AG09309 (cell line): ENCODE measurements at places on chromosomes 16 and 17.

DNA sequence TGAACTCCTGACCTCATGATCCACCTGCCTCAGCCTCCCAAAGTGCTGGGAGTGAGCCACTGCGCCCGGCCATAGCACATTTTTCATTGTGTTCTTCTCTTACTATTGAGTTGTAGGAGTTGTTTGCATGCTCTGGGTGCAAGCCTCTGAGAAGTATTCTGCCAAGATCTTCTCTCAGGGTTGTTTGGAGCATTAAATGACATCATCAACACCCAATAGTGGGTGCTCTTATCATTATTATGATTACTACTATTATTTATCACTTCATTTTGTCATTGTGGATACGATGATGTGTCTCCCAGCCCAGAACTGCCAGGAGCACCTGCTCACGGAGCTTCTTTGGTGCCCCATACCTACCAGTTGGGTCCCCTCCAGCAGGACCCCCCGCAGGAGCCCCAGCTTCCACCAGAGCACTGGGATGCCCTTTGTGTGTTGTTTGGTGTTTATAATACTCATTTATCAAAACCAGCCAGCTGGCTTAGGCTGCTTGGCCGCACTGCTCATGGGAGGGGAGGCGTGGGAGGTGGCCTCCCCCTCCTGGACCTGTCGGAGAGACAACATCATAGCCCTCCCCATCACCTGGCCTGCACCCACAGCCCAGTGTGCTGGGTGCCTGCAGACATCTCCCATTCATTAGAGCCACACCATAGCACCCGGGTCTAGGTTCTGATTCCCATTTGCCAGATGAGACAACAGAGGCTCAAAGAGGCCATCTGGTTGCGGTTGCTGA is 12.9 kb upstream of the MAP2K3 start:
- no peak for DNase-seq

DNA sequence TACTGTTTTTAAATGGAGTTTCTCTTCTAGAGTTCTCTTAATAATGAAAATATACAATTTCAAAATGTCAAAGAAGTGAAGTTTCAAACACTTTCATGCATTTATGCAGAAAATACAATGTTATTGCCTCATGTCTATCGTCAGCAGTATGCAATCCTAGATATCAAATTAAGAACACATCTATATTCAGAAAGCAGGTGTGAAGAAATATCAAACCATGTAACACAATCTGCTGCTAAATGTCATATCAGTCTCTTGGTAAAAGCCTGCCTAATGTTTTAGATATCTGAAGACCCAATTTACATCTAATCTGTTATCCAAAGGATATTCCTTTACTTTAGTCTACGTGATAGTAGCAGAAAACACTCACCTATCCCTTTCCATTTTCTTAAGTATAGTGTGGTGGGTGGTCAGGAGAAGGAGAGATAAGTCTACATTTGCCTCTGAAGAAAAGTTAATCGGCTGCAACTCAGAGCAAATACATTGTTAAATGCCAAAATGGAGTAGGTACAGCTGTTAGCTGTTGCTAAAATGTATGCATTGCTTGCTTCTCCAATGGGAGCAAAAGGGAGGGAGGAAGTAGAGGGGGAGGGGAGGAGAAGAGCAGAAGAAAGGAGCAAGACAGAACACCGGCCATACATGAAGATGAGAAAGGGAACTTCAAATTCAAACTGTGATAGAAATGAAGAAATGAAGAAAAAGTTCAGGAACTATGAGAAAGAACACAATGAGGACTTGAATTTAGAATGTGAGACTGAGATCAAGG is 64.9 kb downstream of the ITFG1 start:
- DNase-seq = no peak

DNA sequence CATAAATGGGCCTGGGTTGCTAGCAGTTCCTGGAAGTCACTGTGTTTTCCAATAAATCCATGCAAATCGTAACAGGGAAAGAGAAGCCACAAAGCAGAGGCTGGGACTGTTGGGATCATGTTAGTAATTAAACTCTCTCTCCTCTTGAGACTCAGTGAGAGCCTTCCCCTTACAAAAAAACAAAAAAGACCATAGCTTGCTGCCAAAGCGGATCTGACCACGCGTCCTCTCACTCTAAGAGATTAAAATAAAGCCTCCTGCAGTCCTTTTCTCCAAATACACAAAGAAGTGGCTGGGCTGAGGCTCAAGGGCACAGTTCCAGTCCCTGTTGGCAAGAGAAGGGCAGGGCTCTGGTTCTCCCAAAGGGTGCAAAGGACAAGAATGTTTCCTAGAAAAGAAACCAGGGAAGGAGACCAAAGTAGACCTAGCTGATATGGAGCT is 38.5 kb downstream of the PIGL start:
- peak; percentile 10 for DNase-seq

- DNase-seq = no peak
Measured at GRCh38 chr16:79210607-79211006, 389.9 kb downstream of the MAF start.

DNA sequence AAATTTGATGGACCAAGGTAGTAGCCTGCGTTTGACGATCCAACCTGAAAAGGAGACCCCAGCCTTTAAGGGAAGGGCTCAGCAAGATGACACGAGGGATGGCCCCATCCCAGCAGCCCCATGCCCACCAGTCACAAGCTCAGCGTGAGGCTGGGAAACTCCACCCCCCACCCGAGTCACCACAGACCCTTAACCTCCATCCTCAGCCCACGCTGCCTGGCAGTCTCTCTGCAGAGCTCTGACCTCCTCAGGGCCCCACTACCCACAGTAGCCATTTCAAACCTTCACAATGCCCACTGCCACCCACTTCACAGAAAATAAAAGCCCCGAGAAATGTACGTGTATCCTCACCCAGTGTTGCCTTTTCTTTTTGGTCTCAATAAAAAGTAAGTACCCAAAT is 18.7 kb downstream of the USP36 start:
- no peak for DNase-seq

DNA sequence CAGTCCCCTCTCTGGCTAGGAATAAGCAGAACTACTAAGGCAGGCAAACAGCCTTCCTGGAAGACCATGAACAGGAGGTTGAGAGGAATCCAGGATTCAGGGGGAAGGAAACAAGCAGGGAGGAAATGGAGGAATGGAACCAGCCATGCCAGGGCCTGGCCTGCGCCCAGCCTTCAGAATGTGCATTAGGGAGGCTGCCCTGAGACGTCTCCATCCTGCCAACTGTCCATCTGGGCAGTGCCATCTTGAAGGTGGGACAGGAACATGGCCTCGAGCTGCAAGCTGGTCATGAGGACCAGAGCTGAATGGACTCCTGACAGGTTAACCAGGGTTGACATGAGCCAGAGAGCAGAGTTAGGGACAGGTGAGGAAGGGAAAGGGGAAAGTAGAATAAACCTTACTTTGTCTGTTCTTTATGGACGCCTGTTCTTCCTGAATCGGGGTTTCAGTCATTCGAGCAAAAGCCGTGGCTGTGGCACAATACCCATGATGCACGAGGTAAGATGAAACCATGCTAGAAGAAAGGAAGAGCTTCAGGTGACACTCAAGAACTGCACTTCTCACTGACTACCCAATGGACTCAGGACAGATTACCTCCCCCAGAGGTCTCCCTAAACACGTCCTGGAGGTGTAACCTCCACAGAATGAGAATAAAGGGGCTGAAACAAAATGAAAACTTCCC is 12.1 kb upstream of the GFOD2 start:
- DNase-seq = no peak

GRCh38 chr17:28657756-28658155 is 4.0 kb downstream of the SDF2 start:
- no peak for DNase-seq

DNA sequence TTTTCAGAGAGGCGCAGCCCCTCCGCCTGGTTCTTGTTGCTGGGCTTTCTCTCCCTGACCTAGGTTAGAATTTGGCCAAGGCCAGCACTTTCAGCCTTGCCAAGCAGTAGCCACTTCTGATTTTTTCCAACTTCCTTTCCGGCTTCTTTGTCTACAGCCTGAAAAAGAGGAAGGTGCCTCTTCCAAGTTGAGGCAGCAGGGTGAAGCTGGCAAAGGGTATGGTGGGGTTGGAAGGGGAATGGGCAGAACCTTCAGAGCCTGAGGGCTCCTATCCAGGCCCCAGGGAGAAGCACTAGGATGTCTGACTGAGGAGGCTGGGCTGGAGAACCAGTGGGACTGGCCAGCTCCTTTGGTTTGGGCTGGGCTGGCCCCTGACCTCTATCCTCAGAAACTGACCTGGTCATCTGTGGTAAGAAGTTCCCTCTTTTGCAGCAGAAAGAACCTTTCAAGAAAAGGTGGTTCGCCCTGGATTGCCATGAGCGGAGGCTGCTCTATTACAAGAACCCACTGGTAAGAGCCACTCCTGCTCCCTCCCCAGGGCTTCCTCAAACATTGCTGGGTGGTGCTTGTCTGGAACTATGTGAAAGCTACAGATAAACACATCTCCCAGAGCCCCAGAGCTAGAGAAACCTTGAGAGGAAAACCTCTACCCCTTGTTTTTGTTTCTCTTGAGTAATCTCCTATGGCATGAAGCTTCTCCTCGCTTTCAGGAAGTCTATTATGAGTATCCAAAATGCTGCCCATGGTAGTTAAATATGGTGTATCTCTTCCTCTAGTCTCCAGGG is 16.6 kb upstream of the RNF135 start:
- DNase-seq = no peak

DNA sequence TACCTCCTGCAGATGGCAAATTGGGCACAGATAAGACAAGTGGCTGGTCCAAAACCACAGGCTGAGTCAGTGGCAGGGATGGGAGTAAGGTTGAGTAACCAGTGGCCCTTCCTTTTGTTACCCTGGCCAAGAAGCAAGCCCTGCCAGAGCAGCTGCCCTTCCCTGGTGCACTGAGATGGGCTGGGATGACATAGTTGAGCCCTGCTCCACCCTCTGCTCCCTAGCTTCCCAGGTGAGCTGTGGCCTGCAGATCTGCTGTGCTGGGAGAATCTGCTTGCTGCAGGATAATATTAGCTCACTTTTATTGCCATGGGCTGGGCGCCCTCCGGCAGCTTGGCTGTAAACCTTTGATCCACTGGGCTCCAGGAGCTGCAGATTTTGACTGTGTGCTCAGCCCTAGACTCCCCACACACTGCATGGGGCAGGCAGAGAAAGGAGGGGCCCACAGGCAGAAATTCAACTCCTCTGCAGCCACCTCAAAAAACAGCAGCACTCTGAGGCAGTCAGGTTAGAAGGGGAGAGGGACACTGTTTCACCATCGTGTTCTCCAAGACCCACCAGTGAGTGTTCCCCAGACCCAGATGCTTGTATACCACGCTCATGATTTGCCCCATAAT is 101.8 kb downstream of the CBLN1 start:
- DNase-seq = no peak

DNA sequence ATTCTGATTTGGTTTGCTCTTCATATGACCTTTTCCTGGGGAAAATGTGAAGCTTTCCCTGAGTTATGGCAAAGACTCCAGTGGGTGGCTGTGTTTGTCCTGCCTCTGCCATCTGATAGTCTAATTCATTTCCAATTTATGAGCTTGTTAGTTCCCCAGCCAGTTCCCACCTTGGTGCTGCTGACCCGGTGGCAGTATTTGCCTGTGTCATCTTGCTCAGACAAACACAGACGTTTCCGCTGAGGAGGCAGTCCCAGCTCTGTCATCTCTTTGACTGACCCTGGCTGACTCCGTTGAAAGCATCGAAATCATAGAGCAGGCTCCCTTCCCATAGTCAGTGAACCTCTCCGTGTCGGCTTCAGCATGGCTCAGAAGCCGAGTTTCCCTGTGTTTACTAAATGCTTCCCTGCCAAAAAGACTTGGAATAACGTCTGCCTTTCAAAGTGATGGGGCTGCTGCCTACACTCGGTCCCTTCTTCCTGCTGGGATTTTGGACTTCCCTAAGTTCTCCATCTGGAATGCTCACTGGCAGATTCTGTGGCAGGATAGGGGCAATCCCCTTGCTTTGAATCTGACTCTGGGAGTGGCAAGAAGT is 538.3 kb downstream of the NPIPA7 start:
- no peak for DNase-seq

DNA sequence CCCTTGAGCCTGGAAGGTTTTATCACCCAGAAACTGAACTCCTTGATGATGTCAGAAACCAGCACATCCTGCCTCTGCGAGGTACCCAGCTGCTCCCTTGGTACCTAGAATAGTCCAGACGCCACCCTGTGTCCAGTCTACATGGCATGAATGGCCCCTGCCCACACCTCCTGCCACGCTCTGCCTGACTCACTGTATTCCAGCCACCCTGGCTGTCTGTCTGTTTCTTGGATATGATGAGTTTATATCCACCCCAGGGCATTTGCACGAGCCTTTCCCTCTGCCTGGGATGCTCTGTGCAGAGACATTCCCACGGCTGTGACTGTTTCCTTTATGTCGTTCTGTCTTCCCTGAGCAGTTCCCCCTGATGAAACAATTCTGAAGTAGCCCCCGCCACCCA is 68.7 kb downstream of the CRISPLD2 start:
- DNase-seq = no peak

DNA sequence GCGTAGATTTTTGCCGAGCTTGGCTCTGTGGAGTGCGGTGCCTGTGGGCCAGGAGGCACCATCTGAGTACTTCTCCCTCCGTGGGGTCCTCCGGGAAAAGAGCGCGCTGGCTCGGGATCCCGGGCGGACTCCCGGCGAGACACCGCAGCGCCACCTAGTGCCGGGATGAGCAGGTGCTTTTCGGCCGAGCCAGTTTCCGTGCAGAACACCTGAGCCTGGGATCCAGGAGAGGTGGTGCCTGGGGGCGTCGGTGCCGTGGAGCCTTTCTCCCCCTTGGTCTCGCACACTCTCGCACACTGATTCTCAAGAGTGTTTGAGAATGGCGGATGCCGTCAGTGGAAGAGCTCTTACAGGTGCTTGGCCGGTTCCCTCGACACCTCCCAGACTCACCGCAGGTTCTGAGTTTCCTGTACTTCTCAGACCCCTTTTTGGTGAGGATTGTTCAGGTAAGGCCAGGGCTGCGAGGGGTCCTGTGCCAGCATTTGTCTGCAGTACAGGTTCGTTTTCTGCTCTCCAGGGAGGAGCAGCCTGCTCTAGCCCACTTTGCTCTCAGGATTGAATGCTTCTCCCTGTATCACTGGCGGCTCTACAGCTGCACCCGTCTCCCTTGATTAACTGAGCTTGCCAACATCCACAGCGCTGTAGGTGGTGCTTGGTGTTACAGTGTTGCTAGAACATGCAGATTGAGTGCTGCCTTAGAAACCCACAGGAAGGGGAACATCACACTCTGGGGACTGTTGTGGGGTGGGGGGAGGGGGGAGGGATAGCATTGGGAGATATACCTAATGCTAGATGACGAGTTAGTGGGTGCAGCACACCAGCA is 23.3 kb downstream of the TBCD start:
- no peak for DNase-seq

- no peak for DNase-seq
Measured at GRCh38 chr17:20852239-20852989, 190.4 kb downstream of the USP22 start.
